Caudate nucleus (tissue), 63 donors: ENCODE measurements at places on chromosomes 6 and 20.

DNA sequence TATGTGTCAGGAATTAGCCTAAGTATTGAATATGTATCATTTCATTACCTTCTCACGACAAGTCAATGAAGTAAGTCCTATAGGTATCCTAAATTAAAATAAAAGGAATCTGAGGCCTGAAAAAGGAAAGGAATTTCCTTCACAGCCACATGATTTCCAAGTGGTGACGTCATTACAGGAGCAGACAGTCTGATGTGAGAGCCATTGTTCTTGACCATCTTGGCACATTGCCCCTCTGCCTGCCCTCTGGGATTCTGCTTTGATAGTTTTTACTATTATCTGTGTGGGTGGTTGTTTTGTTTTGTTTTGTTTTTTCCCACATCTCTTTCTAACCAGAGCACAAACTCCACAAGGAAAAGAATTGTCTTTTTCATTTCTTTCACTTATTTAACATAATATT, 219.8 kb upstream of the UFL1 start:
- no peak for DNase-seq

GRCh38 chr20:25394996-25395395, 4.4 kb upstream of the ABHD12 start:
- DNase-seq, result no peak

GRCh38 chr6:144265390-144265789, 19.7 kb upstream of the UTRN start:
- no peak for DNase-seq

DNA sequence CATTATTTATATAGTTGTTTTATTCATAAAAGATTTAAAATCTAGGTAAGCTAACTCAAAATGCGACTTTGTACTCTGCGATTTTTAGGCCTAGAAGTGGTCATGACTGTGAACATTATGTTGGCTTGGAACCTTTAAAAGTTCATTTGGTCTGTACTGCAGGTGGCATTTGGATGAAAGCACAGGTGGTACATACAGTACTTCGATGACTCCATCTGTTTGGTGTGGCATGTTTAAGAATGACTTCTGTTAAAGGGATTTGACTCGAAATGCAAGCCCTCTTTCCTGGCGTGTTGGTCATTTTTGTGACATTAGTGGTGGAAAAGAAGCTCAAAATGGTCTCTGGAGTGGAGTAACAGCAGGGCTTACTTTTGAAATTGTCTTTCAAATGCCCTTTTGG, 118.1 kb downstream of the UST start:
- DNase-seq, result no peak

DNA sequence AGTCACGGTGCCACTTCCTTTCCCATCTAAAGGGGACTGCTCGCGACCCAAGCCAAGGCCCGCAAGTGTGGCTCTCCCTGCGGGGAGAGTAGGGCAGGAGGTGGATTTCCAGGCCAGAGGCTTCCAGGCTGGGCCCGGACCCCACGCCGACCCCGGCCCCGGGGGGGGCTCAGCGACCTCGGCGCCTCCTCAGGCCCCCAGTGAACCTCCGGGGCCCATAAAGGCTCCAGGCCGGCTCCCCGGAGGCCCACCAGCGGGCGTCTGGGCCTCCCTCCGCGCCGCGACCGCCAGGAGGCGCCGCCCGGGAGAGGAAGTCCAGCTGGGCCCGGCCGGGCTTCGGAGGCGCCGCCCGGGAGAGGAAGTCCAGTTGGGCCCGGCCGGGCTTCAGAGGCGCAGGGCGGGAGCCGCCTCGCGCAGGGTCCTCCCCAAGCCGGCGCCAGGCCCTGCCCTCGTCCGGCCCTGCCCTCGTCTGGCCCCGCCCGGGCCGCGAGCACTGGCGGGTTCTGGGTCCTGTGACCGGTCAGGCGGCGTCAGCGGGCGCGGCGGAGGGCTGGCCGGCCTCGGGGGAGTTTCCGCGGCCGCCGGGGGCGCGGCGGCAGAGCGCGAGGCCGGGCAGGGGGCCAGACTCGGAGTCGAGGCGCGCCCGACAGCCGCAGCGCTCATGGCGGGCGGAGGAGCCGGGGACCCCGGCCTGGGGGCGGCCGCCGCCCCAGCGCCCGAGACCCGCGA, at the start of gene RAB32:
TSS of gene RAB32 (plus strand) at position 623 of the 729 bp plus-strand sequence. CDS start at position 662, 39 bp downstream.
- DNase-seq, result peak; percentile 58

GRCh38 chr20:45377269-45377668, 856 bp downstream of the TP53TG5 start:
- DNase-seq, result no peak

- no peak for DNase-seq
These were observed 107.3 kb downstream of the CEP57L1 start for GRCh38 chr6:109202409-109203264.

GRCh38 chr6:4902363-4902762, 101.5 kb downstream of the RPP40 start:
- DNase-seq, result no peak

DNA sequence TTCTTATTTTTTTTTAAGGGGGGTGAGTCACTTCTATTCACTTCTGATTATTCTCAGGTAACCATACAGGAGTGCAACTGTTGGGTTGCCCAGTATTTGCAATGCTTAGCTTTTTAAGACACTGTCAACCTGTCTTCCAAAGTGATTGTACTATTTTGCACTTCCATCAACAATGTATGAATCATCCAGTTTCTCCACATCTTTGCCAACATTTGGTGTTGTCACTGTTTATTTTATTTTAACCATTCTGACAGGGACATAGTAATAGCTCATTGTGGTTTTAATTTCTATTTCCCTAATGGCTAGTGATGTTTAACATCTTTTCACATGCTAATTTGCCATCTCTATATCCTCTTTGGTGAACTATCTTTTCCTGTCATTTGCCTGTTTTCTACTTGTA, 1.4 kb upstream of the SLC13A3 start:
- DNase-seq, result no peak

- DNase-seq, result no peak
These were observed 33.8 kb upstream of the CTAGE9 start for GRCh38 chr6:131744432-131745287.

GRCh38 chr6:113782636-113783035, 74.5 kb upstream of the MARCKS start:
- DNase-seq, result no peak

- DNase-seq, result no peak
These were observed 877.5 kb downstream of the TFAP2A start for GRCh38 chr6:9537381-9537780.
